Cerebellar nuclear complex (tissue), 1 donor: ENCODE measurements at places on chromosomes 13 and 19.
A peak's percentile ranks its signal among the peaks of the same experiment; 100 is the strongest.

- DNase-seq = no peak
Measured at GRCh38 chr19:7442423-7442822, 46.4 kb downstream of the PEX11G start.

DNA sequence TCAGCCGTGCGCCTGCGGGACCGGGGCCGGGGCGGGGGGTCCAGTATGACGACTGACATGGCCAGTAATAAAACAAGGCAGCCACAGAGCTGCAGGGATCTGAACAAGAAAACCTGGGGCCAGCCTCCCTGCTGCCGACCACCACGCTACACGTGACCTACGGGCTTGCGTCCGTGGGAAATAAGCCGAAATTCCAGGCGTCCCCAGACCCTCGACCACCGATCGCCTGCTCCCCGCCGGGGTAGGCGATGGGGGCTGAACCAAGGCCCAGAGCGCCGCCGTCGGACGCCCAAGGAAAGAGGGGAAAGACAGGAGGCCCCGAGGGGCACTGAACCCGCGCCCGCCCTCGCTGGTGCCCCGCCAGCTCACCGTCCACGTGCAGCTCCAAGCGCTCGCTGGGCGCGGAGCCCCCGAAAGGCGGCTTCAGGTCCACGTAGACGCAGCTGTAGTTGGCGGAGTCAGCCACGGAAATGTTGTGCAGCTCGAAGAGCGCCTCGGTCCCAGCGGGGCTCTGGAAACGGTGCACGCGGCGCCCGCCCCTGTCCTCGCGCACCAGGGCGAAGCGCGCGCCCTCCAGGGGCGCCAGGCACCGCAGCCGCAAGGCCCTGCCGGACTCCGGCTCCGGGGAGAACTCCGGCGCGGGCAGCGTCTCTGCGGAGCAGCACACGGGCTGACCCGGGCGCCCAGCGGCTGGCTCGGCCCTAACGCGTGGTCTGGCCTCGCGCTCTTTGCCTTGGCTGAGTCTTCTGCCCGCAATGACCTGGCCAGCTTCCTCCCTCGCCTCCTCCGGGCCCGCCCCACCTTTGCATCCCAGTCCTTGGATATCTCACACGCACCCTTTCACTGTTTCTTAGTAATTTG is 3.1 kb downstream of the A1BG start:
- no peak for DNase-seq

DNA sequence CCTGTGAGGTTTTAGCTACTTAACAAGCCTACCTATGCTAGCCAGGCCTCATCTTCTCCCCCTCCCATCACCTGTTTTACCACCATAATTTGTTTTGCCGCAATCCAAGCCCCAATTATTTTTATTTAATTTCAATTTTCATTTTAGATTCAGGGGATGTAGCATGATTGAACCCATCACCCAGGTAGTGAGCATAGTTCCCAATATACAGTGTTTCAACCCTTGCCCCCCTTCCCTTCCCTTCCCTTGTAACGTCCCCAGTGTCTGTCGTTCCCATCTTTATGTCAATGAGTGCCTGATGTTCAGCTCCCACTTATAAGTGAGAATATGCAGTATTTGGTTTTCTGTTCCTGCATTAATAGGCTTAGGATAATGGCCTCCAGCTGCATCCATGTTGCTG is 885.0 kb downstream of the UQCRFS1 start:
- no peak for DNase-seq

DNA sequence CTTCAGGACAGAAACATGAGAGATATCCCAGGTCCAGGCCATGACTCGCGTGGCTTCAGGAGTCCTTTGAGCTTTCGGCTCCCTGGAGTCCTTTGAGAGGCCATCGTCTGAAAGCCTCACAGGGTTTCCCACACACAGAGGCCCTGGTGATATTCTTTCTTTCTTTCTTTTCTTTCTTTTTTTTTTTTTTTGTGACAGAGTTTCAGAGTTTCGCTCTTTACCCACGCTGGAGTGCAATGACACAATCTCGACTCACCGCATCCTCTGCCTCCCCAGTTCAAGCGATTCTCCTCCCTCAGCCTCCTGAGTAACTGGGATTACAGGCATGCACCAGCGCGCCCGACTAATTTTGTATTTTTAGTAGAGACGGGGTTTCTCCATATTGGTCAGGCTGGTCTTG is 5.5 kb downstream of the SIN3B start:
- DNase-seq = no peak

- DNase-seq = no peak
Measured at GRCh38 chr13:31699650-31700049, 39.7 kb upstream of the RXFP2 start.

GRCh38 chr13:44050450-44051063 is 170.9 kb downstream of the LACC1 start:
- no peak for DNase-seq

DNA sequence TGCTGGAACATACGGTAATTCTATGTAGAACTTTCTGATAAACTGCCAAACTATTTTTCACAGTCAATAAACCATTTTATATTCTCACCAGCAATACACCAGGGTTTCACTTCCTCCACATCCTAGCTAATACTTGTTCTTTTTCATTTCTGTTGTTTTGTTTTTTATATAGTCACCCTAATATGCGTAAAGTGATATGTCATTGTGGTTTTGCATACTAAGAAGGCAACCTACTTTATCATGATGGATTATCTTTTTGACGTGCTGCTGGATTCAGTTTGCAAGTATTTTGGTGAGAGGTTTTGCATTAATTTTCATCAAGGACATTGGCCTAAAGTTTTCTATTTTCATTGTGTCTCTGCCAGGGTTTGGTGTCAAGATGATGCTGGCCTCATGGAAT is 1384.1 kb downstream of the UQCRFS1 start:
- no peak for DNase-seq

DNA sequence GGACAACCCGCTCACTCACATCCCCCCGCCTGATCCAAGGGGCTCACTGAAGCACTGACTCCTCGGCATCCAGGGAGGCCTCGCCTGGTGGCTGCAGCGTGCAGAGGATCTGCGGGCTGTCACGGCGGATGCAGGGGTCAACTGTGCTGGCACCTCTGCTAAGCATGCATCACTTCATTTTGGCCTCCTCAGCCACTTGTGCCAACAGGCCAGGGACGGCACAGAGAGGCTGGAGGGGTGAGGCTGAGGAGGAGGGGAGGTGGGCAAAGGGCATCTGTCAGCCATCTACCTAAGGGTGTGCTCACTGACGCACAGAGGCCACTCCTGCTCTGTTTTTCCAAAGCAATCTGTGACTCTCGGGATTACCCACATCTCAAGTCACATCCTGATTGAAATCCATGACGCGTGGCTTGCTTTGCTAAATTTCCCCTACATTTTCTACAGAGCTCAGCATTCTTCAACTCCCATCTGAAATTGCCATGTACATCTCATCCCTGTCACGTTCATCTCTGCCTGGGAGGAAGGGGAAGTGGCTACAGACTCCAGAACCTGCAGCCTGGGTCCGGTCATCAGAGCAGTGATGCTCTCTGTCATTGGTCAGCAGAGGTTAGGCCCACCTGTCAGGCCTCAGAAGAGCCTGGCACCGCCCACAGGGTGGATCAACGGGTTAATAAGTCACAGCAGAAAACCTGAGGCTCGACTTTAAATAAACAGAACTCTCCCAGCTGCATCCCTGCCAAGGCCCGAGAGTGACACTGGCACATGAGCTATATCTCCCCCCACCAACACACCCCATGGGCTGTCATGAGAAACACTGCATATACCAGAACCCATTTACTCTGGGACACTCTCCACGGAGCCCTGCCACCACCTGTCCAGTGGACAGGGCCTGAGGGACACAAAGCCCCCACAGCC is 17.6 kb downstream of the ELL start:
- no peak for DNase-seq

GRCh38 chr19:35353635-35354034 is 4.6 kb upstream of the FFAR3 start:
- DNase-seq = no peak

DNA sequence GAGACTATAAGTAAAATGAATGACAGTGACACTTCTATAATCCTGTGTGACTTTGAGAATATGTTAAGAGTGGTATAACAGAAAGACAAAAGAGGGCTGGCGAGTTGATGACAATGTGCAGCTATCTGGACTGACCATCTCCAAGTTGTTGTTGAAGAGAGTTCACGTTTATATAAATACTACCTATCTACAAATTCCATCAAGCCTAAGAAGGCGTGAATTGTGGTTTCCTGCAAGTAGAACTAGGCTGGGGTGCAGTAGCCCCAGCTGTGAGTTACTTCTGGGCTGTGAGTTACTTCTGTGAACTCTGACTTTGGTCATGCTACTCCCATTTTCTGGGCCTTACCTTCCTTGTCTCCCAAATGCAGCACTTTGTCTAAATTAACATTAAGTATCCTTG is 561.0 kb downstream of the TBC1D4 start:
- no peak for DNase-seq

DNA sequence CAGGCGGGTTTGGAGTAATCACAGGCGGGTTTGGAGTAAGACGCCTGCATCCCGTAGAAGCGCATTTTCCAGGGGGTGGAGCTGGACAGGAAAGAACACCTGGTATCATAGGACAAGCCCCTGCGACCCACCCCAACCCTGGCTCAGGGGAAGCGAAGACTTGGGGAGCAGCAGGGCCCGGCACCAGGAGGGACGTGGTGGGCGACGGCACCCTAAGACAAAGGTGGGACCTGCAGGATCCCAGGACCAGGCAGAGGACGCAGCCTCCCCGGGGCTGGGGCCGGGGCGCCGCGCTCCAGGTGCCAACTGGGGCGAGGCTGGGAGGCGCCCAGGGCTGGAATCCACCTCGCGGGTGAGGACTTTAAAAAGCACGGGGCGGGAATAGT is 520 bp downstream of the ZNF600 start:
- DNase-seq = no peak

DNA sequence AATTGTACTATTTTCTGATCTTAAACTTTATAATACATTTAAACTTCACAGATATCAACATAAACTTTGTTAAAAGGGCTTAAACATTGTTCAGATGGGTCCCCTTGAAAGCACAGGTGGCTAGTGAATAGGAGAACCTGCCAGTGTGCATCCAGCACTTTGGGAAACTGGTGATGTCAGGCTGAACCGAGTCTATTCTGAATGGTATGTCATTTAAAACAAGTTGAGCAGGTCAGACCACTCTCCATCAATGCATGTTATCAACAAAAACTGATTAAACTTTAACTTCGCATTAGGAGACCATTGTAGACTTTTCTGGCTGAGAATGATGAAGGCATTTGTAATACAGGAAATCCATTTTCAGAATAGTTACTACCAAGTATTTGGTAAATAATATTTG is 50.1 kb upstream of the FREM2 start:
- no peak for DNase-seq

DNA sequence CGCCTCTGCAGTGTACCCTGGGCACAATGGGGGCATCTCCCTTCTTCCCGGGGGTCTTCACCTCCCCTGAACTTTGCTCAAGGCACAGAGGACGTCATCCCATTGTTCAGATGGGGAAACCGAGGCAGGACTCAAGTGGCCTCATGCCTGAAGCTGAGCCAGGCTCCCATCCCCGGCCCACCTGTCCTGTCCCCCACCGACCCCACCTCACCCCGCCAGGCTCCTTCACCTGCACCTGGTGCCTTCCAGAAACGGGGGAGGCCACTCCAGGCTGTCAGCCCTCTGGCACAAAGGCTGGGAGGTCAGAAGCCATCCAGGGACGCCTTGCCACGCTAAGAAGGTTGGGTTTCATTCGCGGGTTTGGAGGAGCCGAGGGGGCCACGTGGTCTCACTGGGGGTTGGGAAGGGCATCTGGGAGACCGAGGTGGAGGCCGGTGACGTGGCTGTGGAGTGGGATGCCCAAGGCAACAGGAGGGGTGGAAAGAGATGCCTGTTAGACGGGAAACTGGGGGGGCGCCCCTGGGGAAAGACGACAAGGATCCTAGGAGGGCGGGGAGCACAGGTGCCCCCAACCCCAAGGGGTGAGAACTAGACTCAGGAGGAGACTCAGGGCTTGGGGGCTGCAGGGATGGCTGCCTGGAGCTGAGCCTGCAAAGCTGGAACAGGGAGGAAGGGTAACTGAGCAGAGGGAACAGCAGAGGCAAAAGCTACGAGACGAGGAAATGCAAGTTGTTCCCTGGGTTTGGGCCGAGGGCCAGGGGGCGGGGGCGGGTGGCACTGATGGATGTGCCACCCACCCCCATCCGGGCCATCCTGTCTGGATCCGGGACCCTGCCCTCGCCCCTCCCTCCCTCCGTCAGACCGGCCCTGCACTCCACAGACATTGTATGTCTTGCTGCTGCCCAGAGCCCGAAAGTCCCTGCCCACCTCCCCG is 6.0 kb upstream of the TCF3 start:
- DNase-seq = no peak

DNA sequence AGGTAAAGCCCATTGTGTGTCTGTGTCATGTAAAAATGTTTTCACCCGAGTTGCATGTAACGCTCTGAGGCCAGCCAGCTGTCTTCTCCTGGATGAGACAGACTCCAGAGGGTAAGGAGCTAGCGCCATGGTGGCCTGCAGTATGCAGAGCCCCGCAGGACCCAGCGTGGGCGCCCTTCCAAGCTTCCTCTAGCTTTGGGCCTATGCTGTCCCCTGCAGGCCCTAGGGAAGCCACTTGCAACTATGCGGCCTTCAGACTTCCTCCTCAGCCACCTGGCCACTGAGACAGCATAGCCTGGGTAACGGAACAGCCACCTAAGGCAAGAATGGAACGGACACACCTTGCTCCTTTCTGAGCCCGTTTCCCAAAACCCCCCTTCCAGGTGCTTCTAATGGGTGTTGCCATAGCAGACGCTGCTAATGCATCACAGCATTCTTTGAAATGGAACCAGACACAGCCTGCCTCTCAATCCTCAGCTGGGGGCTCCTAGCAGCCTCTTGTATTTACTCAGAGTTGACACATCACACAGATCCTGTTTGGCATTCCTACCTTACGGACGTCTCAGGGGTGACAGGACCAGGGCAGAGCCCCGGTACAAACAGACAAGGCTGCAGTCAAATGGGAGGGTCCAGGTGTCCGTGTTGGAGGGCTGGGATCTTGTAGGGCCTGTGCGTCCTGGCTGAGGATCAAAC is 6.2 kb downstream of the FAM32A start:
- DNase-seq = no peak

GRCh38 chr19:53195265-53195903 is 2.2 kb upstream of the ZNF665 start:
- DNase-seq = peak; percentile 75

- DNase-seq = peak; percentile 95
Measured at GRCh38 chr19:41439441-41440222, at the start of gene DMAC2. Gene DMAC2, minus strand, starts transcription at chr19:41439912. Its CDS starts 13 bp downstream, at chr19:41439899.

DNA sequence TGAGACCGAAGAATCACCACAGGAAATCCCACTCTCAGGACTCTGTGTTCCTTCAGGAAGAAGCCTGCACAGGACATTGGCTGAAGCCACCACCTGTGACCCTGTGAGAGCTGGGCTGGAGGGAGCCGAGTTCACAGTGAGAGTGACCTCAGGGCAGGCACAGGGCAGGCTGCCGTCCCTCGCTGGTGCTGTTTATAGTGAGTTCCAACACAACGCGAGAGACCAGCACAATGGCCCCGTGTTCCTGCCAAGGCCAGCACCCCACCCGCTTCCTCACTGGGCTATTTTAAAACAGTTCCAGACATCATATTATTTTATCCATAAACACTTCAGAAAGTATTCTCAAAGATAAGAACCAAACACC is 18.4 kb upstream of the GAS6 start:
- no peak for DNase-seq
